Stimulated activated CD4-positive, alpha-beta T cell treated with anti-CD3 and anti-CD28 coated beads, Interleukin-2, amount 100 ng/mL, for 4 hours (primary cell): ENCODE measurements at places on chromosomes 11 and 22.
A peak's percentile ranks its signal among the peaks of the same experiment; 100 is the strongest.

DNA sequence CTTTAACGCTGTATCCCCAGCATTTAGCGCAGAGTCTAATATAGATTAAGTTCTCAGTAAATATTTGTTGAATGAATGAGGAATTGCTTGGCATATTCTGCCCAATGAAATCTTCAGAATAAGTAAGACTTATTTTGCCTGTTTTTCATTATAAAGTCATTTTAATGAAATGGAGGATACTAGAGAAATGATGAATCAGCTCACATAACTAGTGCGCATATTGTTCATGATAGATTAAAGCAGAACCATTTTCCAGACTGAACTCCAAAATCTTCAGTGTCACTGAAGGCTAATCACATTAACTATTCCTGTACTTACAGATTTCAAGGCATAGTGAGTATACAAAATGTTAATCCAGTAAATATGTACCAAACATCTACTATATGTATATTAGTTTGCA, 29.6 kb downstream of the ACER3 start:
- DNase-seq: no peak

DNA sequence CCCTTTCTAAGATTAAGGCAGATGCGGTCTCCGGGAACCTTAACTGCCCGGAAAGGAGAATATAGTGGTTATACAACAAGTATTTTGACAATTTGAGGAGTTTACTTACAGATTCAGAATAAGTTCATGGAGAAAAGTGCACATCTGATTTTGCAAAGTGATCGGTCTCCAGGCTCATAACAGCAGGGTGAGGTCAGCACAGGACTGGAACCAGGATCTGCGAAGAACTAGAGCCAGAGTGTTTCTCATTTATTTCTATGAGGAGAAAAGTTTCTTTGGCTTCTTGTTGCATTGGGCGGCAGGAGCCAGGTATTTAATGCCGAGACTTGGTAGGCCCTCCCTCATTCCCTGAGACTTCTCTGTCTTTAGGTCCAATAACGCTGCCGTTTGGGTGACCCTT, 3.7 kb downstream of the ADAMTS15 start:
- DNase-seq: no peak

- DNase-seq: no peak
Observed at GRCh38 chr22:33579448-33580093, 340.7 kb downstream of the LARGE1 start.

DNA sequence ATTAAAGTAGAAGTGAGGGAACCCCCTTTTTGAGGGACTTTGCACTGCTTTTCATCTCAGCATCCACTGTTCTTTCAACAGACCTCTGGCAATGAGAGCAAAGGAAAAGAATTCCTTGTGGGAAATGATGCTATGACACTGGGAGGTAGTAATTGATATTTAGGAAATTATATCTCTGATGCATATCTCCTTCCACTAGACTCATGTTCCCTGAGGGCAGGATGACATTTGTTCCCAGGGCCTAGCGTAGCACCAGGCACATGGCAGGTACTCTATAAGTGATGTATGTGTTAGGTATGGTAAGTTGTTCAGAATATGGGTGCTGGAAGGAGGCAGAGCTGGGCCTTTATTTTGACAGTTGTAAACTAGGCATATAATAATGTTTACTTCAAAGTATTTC, 142.9 kb downstream of the CCDC81 start:
- DNase-seq: no peak

GRCh38 chr22:29689206-29689879, 30.5 kb upstream of the CABP7 start:
- DNase-seq: no peak

DNA sequence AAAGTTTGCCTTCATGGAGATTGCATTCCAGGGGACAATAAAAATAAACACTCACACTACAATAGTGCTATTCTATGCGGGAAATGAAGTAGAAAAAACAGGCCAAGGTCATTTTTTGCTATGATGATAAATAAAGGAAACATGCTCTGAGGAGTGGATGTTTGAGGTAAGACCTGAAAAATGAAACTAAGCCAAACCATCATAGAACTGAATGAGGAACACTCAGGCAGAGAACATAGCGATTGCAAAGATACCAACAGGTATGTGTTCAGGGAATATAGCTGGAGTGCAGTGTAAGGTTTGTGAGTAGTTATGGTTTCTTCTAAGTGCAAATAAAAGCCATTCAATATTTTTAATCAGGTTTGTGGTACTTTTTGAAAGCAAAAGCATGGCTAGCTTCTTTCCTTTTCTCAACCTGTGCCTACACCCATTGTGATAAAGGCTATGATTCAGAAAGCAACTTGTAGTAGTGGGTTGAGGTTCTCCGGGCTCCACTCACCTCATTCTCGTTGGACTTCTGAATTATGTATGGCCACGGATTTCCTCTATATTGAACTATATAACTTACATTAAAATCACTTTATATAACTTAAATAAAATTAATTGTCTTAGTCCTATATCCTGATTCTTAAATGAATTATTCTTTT, 278.2 kb upstream of the CHORDC1 start:
- no peak for DNase-seq

DNA sequence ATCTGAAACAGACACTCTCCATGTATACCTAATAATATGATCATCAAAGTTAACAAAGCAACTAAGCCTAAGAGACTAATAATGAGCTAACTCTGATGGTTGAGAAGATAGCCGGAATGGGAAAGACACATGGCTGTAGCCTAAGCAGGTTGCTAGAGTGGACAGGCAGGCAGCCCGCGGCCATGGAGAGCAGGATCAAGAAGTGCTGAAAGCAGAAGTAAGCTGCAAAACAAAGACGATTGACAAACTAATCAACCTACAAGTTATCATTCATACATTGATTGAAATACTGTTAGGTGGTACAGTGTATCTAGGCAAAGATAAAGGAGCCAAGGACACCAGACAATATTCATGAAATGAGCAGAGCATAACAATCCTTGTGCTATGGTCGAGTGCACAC, 29.3 kb downstream of the SLN start:
- no peak for DNase-seq

DNA sequence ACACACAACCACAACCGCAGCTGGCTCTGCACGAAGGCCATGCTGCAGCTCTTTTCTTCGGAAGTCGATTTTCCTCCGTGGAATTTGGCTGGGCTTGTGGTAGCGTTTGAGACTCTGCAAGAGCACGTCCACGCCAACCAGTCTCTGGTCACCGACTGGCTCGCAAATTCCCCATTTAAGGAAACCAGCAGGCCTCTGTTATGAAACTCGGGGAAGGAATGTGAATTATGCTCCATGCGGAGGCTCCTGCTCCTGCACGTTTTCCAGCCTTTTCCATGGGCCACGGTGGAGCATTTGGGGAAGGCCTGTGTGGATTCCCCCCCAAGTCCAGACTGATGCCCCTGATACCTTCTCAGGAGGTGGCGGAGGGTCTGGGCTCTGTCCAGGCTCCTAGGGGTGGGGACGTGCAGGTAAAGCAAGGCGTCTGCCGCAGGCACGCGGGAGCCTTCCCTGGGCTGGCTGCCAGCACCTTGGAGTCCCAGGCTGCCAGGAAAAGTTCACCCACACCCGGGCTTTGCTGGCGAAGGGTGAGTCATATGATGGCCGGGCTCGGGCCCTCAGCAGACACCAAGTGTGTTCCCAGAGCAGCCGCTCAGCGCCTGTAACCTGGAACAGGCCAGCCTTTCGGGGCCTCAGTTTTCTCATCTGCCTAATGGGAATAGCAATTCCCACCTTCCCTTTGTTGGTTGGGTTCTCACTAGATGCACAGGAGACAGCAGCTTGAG, 41.9 kb downstream of the LRP5 start:
- no peak for DNase-seq

DNA sequence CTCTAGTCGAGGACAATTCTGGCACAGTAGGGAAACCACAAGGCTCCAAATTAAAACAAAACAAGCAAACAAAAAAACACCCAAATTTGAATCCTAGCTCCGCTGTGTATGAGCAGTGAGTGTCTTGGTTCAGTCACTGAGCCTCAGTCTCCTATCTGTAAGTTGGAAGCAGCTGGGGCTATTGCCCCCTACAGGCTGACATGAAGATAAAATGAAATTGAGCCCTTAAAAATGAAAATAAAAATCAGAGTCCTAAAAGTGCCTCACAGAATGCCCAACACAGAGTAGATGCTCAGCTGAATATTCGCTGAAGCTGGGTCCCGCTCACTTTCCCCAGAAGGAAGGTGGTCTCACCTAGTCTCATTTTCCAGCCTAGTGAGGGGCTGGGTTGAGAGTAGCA, 65.2 kb downstream of the PDE2A start:
- no peak for DNase-seq

GRCh38 chr22:30876221-30876751, 92.3 kb downstream of the MORC2 start:
- no peak for DNase-seq

DNA sequence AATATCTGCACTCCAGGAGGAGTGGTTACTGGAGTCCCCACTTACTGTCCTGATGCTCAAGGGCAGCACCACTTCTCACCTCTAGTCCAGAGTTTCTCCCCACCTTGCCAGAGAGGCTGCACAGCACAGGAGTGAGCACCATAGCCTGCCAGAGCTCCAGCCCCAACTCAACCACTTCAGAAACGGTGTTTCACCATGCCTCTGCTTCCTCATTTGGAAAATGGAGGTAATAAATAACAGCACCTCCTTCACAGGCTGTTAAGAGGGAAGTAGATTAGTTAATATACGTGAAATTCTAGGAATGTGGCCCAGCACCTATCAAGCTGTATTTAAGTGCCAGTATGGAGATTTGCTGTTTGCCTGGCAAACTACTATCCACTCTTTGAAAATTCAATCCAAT, 63.0 kb downstream of the GALNT18 start:
- no peak for DNase-seq

DNA sequence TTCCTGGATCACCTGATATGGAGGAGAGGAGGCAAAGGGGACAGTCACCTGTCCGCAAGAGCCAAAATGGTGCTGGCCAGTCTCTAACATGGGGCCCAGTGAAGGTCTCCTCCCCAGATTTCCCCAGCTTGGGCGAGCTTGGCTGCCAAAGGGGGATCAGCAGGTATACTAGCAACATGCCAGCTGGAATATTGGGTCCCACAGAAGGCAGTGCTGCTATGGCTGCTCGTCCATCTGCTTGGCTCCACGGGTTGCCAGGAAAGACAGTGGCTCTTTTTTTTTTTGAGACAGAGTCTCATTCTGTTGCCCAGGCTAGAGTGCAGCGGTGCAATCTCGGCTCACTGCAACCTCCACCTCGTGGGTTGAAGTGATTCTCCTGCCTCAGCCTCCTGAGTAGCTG, 12.7 kb upstream of the KAT5 start:
- no peak for DNase-seq

GRCh38 chr11:134667505-134667904, 255.5 kb upstream of the B3GAT1 start:
- no peak for DNase-seq

DNA sequence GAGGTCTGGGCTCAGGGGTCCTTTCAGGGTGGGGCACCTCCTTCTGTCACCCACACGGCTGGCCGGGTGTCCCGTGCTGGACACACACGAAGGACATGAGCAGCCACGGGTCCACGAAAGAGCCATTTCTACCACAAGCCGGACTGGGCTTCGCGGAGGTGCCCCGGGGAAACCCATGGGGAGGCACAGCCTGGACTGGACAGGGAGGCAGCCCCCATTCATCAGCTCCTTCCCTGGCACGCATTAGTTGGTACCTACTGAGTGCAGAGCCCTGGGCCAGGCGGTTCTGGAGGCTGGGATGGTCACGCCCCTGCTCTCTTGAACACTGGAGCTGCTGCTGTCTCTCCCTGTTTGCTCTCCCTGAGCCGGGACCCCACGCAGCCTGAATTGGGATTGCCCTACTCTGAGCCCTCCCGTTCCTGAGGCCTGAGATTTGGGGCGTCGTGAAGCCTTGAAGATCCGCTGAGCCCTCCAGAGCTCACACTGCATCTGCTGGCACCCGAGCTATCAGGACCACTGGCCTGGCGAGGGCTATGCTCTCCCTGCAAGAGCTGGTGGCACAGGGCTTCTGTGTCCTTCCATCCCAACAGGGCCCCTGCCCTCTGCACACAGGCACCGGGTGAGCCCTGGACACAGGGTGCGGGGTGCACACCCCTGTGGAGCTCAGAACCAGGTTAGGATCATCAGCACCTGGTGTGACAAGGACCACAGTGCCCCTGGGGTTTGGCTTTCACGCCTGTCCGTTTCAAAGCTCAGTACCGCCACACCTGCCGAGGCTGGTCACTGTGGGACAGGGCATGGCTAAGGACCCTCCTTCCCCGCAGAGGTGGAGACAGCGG, 84.6 kb downstream of the MYEOV start:
- no peak for DNase-seq

- no peak for DNase-seq
Observed at GRCh38 chr11:45208135-45208534, 61.7 kb downstream of the PRDM11 start.

GRCh38 chr11:7448201-7448600, 37.1 kb upstream of the OLFML1 start:
- DNase-seq: no peak

DNA sequence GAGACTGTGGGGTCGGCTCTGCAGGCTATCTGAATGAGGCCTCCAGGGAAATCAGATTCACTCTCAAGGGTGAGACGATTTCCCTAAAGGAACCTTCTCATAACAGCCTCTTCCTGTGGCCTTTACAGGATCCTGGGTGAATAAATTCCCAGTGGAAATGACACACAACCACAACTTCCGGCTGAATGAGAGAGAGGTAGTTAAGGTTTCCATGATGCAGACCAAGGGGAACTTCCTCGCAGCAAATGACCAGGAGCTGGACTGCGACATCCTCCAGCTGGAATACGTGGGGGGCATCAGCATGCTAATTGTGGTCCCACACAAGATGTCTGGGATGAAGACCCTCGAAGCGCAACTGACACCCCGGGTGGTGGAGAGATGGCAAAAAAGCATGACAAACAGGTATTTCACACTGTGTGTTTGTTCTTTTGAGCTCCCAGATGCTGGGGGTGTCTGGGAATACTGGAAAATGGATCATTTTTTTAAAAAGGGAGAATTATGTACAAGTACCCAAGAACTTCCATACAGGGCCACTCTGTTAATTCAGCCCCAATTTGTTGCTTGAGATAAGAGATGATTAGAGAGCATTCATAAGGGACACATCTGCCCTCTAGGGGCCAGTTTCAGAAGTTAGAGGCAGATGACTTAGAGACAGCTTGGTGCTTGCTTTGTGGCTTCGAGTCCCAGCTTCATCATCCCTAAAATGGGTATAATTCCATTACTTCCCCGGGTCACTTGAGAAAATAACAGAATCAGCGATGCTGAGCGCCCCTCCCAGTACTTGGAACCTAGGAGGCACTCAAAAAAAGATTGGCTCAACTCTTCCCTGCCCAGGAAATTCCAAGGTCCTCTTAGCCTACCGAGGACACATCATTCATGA, 10.2 kb downstream of the SERPIND1 start:
- DNase-seq: peak; percentile 24

DNA sequence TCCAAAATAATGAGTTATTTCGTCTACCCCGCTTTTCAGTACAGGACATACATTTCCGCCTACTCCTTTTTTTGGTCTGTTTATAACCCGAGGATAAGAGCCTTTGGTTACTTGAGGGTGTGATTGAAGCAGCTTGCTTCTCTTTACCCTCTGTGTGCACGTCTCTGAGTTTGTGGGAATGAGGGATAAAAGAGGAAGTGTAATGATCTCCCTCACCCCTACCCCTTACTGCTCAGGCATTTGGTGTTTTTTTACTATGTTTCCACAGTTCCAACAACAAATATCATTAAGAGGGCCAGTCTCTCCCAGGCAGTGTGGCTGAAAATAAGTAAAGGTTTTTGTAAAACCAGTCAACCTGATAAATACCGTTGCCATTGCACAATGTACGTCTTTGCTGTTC, 83.2 kb upstream of the GAL start:
- DNase-seq: no peak

GRCh38 chr22:41222846-41223507, 17.8 kb downstream of the CHADL start:
- DNase-seq: no peak
